Frontal cortex (tissue), 4 donors: ENCODE measurements at places on chromosomes 2 and 18.

GRCh38 chr2:165268754-165269153 is 29.5 kb downstream of the SCN2A start:
- no peak for DNase-seq

DNA sequence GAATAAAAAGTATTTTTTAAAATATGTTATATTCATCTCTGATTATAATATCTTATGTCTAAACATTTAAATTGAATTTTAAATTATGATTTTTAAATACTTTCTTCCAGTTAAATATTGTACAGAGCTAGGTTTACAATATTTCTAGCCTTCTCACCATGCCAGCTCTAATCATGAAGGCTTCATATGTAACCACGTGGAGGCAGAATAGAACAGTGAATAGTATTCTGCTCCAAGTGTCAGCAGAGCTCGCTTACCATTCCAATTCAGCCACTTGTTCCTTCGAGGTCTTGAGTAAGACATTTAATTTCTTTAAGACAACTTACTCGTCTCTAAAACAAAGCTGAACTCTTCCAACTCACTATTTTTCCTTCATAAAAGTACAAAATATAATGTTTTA is 871.8 kb downstream of the SUCLG1 start:
- DNase-seq, result no peak

GRCh38 chr2:138630164-138630563 is 128.6 kb downstream of the SPOPL start:
- no peak for DNase-seq

- DNase-seq, result no peak
Measured at GRCh38 chr2:193806088-193806774, 1611.5 kb upstream of the TMEFF2 start.

- DNase-seq, result no peak
Measured at GRCh38 chr2:103324671-103325070, 562.8 kb downstream of the TMEM182 start.

GRCh38 chr2:100274566-100275199 is 47.6 kb downstream of the LONRF2 start:
- DNase-seq, result no peak

GRCh38 chr2:6893876-6894482 is 16.4 kb downstream of the RSAD2 start:
- DNase-seq, result no peak

GRCh38 chr2:70886541-70886987 is 49.1 kb upstream of the ATP6V1B1 start:
- no peak for DNase-seq

GRCh38 chr2:111662771-111663470 is 221.1 kb downstream of the ANAPC1 start:
- no peak for DNase-seq

GRCh38 chr2:241286348-241287090 is 29.0 kb downstream of the HDLBP start:
- DNase-seq, result no peak

GRCh38 chr2:10956006-10956790 is 44.5 kb downstream of the KCNF1 start:
- no peak for DNase-seq

DNA sequence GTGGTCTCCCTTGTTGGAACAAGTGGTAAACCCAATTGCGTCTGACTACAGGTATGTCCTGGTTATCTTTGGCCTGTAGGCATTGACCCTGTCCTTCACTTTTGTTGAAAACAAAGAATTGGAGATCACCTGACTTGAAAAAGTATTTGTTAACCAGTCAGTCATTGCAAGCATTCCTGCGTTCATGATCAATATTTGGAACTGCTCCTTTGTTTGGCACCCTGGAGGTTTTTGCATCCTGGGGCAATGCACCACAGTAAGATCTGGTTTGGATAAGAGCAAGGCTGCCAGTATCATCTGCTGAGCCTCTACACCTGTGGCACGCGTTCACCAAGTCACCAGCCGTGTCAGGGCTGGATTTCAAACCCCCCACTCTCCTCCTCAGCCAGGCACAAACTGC is 115.7 kb downstream of the DNAH6 start:
- DNase-seq, result no peak

DNA sequence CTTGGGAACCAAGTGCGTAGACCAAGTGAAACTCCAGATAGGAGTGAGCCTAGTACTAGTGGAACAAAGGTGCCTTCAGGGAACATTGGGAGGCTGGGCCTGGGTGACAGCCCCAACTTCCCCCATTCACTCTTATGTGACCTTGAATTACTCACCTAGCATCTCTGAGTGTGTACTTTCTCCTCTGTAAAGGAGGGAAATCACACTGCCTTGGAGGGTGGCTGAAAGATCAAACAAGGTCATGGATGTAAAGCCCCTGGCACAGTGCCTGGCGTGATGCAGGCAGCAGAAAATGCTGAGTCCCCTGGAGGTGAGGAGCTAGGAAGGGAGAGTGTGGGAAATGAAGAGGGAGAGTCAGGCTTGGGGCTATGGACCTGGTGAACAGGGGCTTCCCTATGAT is 45.9 kb downstream of the MARCO start:
- DNase-seq, result no peak

- DNase-seq, result no peak
Measured at GRCh38 chr2:8576525-8577167, 105.2 kb upstream of the ID2 start.

DNA sequence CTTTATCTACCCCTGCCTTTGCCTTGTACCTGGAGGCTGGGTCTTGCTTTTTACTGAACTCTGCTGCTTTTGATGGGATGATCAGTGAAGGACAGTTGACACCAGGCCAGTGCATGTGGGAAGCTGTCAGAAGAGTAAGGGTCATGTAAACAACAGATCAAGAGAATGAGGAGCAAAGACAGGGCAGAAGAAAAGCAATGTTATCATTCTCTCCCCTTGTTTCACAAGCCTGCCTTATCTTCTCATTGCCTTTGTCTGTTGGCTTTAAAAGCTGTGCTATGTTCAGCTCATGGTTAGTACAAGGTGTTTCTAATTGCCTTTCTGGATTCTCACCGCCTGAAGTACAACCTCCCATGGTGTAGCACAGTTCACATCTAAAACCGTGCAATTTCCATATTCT is 27.6 kb downstream of the LYPD1 start:
- no peak for DNase-seq

- DNase-seq, result no peak
Measured at GRCh38 chr2:212032536-212033219, 505.9 kb downstream of the ERBB4 start.

GRCh38 chr2:46065152-46065551 is 232.1 kb upstream of the EPAS1 start:
- DNase-seq, result no peak

GRCh38 chr18:45617284-45617683 is 2.0 kb downstream of the SLC14A2 start:
- peak; percentile 43 for DNase-seq

- DNase-seq, result no peak
Measured at GRCh38 chr2:157771234-157771633, 104.9 kb downstream of the ACVR1 start.

GRCh38 chr2:6081955-6082624 is 389.9 kb downstream of the SOX11 start:
- DNase-seq, result no peak

DNA sequence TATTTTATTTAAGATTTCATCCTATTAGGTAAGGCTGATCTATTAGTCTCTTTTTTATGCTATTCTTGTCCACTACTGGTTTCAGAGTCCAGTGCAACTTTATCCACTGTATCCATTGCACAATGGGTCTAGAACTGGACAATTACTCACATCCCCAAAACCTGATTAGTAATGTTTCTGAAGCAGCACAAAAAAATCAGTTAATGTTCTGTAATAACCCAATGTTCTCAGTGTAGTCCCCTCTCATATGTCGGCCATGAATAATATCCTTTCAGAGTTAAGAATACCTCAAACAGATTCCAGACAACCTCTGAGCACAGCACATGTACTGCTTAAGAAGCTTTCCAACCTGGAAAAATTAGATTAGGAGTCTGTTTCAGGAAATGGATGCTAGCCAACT is 29.7 kb downstream of the MGAT4A start:
- DNase-seq, result no peak

GRCh38 chr2:149112713-149113112 is 74.2 kb downstream of the LYPD6B start:
- DNase-seq, result no peak

DNA sequence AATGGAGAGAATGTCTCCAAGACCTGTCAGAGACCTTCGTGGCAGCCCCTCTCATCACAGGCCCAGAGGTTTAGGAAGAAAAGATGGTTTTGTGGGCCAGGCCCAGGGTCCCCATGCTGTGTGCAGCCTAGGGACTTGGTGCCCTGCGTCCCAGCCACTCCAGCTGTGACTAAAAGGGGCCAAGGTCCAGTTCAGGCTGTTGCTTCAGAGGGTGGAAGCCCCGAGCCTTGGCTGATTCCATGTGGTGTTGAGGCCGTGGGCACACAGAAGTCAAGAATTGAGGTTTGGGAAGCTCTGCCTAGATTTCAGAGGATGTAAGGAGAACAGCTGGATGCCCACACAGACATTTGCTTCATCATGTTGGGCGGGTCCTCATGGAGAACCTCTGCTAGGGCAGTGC is 45.1 kb upstream of the ACTR2 start:
- DNase-seq, result no peak

DNA sequence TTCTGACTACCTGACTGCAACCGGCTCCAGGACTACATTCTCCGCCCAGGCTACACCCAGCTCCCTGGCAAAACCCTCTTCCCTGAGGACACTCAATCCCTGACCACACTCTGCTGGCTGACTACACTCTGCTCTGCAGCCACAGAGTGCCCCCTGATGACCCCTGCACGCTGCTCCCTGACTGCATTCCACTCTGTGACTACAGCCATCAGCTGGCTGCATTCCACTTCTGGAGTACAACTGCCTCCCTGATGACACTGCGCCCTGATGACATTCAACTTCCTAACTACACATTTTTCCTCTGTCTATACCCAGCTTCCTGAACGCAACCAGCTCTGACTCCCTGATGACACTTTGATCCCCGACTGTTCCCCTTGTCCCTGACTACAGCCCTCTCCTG is 71.3 kb upstream of the NRXN1 start:
- DNase-seq, result no peak

DNA sequence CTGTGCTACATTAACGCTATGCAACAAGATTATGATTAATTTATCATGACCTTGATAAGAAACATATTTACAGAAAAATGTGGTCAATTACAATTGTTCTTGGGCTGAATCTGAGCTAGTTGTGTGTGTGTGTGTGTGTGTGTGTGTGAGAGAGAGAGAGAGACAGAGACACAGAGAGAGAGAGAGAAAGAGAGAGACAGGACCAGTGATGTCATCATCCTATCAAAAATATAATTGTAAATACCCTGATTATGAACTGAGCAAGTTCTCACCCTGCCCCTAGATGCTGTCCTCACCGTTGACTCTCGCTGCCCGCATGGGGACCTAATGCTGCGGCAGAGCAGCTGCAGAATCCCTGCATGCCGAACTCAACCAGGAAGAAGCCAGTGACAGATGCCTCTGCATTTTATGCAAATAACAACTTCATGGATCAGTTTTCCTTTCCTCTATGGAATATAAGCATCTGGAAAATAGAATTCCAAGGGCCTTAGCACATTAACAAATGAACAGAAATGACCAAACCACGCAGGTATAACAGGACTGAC is 512.5 kb downstream of the PLCL1 start:
- DNase-seq, result no peak

DNA sequence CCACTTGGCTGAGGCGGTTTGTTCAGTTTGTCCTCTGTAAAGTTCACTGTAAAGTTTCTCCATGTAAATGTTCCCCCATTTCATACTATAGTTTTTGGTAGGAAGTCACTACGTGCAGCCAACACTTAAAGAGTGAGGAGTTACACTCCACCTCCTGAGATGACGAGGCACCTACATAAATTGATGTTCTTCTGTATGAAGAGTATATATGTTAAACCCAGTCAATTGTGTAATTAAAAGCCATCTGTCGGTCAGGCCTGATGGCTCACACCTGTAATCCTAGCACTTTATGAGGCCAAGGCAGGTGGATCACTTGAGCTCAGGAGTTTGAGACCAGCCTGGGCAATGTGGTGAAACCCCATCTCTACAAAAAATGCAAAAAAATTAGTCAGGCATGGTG is 7.6 kb downstream of the PIGN start:
- DNase-seq, result no peak
